Nucleus accumbens (tissue), 56 donors: ENCODE measurements at places on chromosomes 12 and 14.

GRCh38 chr12:27143256-27144069 lies 61.1 kb upstream of the C12orf71 start:
- no peak for DNase-seq

DNA sequence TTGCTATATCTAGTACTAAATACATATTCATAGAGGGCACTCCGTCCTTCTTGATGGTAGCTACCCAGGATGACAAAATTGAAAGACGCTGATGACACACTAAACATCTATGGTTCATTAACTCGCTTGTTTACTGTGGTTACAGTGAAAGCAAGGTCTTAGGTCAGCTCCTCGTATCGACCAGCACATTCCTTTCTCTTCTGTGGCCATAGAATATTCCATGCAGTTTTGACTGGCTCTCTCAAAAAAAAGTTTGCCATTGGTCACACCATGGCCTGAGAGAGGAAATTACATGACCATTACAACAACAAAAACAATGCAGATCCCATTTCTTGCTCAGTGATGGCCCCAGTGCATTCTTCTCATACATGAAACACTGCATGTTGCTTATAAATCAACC lies 411.4 kb upstream of the SOX5 start:
- DNase-seq: no peak

GRCh38 chr12:95740751-95741150 lies 49.8 kb downstream of the NTN4 start:
- no peak for DNase-seq

DNA sequence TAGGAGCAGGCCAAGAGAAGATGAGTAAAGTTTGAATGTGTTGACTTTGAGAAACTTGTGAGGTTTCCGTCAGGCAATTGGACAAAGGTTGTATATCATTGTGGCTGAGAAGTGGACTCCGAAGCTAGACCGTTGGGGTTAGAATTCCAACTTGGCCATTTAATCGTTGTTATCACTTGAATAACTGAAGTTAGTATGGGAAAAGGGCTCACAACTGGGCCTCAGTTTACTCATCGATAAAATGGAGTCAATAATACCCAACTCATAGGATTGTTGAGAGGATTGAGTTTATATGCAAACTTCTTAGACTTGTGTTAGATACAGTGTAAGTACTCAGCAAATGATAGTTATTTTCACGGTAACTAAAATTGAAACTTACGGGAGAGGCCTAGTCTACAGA lies 846 bp downstream of the SLIRP start:
- DNase-seq: no peak

DNA sequence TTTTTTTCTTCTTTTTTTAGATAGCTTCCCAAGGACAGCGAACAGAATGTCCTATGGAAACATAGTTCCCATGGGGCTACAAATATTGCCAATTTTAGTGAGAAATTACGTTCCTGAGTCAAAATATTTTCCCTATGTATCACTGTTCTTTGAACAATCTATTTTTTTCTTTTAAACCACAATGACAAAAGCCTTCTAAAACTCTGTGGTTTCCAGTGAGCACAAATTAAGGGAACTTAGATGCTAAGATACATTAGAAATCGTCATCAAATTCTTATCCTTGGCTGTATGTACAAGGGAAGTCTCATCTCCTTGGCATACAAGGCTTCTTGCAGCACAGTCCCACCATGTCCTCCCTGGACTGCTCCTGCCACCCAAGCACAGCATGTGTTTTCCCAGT lies 17.9 kb downstream of the CPM start:
- DNase-seq: no peak

- no peak for DNase-seq
Observed at GRCh38 chr14:61558271-61558670, 137.0 kb upstream of the HIF1A start.

DNA sequence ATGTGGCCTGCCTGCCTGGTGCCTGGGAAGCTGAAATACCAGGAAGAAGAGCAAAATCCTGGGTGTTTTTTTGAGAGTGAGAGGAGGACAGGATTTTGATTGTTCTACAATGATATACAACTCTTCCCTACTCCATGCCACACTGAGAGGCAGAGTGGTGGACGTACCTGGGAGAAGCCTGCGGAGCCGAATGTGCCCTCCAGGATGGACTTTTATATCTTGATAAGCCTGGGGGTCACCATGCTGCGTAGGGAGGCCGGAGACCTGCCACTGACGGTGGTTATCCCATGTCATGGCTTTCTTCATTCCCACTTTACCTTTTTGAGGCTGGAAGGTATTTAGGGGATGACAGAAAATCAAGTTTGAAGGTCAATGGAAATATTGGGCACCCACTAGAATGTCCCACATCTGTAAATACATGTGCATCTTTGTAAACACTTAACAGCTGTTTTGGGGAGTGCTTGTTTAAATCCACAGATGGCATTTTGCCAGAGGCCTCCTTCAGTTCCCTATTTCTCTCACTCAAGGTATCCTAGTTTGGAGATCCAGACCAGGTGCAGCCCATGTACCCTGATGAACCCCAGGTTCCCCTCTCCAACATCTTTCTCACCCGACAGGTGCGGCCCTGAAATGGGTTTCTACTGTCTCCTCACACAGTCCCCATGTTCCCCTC lies 1.1 kb upstream of the GLT1D1 start:
- no peak for DNase-seq

- DNase-seq: no peak
Observed at GRCh38 chr12:51270067-51270950, at the start of gene SMAGP. Gene SMAGP, minus strand, starts transcription at chr12:51270415. Its CDS starts 1,137 bp downstream, at chr12:51269278.

GRCh38 chr14:80483331-80483730 lies 272.0 kb upstream of the DIO2 start:
- no peak for DNase-seq

DNA sequence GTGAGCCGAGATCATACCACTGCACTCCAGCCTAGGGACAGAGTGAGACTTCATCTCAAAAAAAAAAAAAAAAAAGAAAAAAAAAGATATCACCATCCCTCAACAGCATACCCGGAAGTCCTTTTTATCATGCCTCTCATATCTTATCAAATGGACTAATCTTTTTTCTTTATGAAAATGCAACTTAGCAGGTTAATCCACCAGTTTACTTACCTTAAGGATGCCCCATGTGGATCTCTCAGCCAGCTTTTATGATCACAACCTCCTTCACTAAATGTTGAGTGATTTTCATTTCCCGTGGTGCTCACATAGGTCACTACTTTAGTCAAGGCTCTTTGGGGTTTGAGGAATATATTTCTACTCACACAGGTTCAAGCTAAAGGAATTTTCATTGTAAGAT lies 248.8 kb upstream of the TBX3 start:
- no peak for DNase-seq

GRCh38 chr12:42770261-42770660 lies 180.7 kb upstream of the PRICKLE1 start:
- no peak for DNase-seq

GRCh38 chr14:21241218-21241819 lies 27.9 kb downstream of the HNRNPC start:
- no peak for DNase-seq

- DNase-seq: no peak
Observed at GRCh38 chr12:50572287-50572686, 67.5 kb downstream of the DIP2B start.

DNA sequence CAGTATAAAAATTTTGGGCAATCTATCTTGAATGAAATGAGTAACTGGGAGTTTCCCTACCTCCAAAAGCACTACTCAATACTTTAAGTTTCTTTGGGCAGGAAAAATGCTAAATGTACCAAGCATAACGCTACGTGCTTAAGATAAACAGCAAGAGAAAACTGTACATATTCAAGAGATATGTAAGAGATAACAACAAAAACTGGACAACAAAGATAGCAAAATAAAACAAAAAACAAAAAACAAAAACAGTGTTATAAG lies 20.0 kb downstream of the PTGES3 start:
- no peak for DNase-seq

DNA sequence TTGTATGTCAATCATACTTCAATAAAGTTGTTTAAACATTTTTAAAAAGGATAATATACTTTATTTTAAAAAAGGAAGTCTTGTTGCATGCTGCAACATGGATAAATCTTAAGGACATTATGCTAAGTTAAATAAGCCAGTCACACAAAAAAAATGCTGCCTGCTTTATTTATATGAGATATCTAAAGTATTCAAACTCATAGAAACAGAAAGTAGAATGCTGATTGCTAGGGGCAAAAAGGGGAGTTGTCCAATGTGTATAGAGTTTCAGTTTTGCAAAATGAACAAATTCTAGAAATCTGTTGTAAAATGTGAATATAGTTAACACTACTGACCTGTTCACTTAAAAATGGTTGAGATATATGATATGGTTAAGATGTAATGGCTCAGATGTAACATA lies 8.7 kb downstream of the KLRC4 start:
- no peak for DNase-seq

DNA sequence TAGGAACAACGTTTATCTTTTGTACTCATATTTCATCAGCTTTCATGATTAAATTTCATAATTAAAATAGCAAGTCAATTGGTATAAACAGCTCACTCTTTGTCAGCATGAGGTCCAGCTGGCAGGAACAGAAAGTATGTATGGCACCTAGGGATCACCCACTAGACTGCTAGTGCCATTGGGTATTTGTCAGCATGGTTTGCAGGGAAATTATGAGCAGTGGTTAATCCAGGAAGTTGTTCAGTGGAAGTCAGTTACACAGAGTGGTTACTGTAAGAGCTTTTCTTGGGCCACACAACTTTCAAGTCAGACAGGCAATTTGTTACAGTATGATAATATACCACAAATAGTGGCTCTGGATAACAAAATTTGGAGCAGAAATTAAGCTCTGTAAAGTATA lies 340.3 kb upstream of the RGS6 start:
- no peak for DNase-seq

- no peak for DNase-seq
Observed at GRCh38 chr12:88628856-88629509, 48.7 kb upstream of the KITLG start.

DNA sequence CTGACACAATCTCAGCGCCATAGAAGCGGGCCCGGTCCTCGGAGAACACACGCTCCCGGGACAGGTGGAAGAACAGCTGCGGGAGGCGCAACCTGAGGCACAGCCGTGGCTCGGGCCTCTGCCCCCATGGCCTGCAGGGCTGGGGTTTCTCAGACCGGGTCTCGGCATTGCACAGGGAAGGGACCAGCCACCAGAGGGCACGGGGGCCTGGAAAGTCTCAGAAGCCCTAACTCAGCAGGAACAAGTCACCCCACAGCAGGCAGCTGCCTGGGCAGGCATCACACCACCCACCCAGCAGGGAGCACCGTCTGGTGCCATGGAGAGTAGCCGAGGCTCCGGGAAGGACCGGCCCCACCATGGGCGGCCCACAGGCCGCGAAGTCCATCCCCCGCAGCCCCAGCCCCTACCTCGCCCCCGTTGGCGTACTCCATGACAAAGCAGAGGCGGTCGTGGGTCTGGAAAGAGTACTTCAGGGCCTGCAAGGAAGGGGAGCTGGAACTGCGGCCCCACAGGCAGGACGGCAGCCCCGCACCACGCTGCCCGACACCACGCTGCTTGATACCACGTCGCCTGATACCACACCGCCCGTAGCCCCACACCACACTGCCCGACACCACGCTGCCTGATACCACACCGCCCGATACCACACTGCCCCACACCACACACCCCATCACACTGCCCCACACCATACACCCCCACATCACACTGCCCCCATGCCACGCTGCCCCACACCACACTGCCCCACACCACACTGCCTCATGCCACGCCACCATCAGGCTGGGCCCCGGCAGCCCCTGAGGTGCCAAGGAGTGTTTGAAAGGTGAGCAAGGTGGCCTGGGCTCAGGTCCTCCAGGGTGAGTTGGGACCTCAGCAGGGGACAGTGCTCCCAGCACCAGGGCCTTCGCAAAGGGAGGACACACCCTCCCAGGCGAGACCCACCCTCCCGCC lies 20.8 kb downstream of the SIVA1 start:
- DNase-seq: no peak

- no peak for DNase-seq
Observed at GRCh38 chr12:31843398-31844095, 114.7 kb upstream of the AMN1 start.
